ENCODE measurements at places on chromosomes 2 and 18.

- DNase-seq, result no peak
Measured at GRCh38 chr2:187581125-187581896, 27.1 kb upstream of the TFPI start.

GRCh38 chr2:121902171-121902591 is 146.7 kb downstream of the TSN start:
- DNase-seq, result no peak

- no peak for DNase-seq
Measured at GRCh38 chr2:4868466-4868865, 823.7 kb upstream of the SOX11 start.

DNA sequence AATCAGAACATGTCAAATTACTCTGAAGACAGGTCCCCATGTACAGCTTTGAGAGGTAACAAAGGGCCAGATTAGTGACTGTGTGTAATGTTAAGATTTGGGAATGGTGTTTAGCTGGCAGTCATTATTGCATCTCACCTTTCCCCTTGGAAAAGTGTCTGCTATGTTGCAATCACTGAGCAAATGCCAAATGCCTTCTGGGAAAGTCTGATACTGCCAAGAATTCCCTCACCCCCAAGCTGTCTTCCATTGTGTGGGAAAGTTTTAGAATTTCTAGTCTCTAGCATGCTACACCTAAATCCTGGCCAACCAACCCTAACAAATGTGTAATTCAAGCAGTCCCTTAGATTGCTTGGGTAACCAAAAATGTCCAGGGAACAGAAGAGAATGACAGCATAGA is 13.6 kb upstream of the PELI1 start:
- DNase-seq, result no peak

DNA sequence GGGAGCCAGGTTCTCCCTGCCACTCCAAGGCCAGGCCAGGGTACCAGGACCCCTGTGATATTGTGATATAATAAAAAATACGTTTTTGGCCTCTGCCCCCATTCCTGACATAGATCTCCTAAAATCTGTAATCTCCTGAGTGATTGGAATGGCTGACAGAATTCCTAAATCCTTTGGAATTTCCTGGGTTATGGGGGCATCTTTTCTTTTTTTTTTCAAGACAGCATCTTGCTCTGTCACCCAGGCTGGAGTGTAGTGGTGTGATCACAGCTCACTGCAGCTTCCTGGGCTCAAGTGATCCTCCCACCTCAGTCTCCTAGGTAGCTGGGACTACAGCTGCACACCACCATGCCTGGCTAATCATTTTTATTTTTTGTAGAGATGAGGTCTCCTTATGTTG is 26.2 kb upstream of the TUBB6 start:
- DNase-seq, result no peak

GRCh38 chr2:236626391-236627150 is 56.9 kb downstream of the ACKR3 start:
- peak; percentile 11 for DNase-seq
